Kasumi-1 (cell line): ENCODE measurements at places on chromosomes 2 and 18.
A peak's percentile ranks its signal among the peaks of the same experiment; 100 is the strongest.

DNA sequence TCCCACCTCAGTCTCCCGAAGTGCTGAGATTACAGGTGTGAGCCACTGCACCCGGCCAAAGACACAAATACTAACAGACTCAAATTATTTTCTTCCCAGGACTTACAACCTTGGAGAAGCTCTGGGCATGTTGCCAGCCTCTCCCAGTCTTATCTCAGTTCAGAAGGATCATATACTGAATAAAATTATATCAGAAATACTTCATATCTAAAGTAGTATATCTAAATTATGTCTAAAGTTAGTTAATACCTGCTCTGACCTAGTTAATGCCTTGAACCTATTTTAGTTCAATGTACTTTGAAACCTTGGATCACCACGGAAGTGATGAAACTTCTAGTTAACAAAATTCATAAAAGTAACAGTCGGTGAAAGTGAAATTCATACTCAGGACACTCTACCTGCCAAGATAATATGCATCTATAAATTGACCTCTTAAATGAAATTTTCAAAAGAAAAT lies 34.4 kb upstream of the CYBRD1 start:
- DNase-seq: no peak

DNA sequence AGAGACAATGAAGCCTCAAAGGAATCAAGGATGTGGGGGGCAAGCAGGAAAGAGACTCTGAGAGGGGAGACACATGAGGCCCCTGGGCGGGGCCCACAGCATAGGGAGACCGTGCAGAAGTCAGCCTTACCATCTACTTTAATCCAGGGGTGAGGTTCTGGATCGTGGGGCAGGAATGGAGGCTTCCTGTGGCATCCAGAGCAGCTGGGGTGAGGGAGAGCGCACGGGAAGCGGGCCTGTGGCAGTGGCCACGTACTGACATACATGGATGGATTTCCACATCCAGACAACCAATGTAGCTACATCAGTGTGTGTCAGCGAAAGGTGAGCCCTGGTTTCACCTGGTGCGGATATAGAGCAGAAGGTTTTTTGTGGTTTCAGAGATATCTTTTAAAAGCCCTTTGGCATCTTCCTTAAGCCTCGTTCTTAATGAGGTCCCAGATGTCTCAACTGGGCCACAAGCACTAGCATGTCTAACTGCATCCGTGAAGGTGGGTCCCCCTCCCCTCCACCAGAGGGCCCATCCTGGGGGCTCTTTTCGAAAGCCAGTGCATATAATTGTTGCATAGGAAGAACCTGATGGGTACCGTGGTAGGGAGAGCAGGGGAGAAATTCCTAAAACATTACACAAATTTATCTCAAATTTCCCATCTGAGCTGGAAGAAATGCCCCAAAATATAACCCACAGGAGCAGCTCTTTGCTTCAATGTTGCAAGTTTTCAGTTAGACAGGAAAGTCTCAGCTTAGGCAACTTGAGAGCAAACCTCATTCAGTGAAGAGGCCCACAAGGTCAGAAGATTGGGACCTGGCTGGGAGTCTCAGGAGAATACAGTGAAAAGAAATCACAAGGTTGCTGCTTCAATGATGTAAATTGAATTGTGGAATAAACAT lies 90.9 kb downstream of the SP3 start:
- no peak for DNase-seq

- DNase-seq: no peak
These were observed 274.7 kb downstream of the ZNF521 start for GRCh38 chr18:25077038-25077943.

DNA sequence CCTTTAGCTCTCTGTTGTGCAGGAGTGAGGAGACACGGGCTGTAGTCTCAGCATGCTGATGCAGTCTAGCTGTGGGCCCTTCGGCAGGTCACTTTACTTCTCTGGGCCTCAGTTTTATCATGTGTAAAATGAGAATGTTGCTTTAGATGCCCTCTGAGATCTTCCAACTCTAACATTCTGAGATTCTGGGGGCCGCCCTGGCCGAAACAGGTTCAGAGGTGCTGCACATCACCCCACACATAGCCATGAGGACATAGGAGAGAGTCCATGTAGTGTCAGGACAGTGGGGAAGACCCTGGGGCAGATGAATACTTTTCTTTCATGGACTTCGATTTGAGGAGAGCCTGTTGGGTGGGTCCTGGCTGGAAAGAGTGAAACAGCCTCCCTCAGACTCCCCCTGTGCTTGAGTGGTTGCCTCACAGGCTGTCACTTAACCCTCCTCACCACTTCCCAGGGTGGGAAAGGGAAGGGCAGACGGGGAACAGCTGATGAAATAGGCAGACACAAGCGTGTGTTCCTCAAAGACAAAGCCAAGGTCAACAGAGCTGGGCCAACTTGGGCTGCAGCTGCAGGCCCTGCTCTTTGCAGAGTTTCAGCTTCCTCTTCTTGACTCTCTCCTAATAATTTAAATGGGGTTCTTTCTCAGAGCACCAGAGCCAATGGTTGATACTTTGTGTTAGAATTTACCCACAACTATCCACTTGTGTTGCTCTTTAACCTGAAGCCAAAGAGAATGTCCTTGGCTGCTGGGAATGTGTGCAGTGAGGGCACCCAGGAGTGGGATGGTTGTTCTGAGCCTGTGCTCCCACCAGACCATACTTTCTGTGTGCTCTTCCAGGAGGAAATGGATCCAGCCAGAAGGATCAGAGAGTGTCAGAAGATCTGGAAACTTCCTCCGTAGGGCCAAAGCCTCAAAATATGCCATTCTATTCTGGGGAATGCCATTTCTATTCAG lies 14.7 kb upstream of the MRPL33 start:
- peak; percentile 76 for DNase-seq

- DNase-seq: no peak
These were observed 72.9 kb downstream of the PKP4 start for GRCh38 chr2:158529379-158530259.

- DNase-seq: no peak
These were observed 59.3 kb upstream of the OTOF start for GRCh38 chr2:26537069-26537825.

DNA sequence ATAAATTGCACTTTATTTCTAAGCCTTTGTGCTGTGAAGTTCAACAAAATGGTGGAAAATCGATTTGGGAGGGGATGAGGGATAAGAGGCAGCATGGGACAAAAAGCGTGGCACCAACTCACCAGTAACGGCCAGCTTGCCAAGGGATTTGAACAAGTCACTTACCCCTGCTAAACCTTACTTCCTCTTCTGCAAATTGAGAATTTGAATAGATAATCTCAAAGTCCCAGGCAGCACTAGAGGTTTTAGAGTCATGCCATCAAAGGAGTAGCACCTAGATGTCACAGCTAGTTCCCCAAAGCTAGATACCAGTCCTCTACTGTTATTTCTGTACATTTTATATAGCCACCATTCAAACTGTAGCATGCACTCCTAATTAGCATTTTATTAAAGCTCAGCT lies 83.7 kb upstream of the VRK2 start:
- DNase-seq: peak; percentile 23

- no peak for DNase-seq
These were observed 556.7 kb upstream of the ACVR2A start for GRCh38 chr2:147288131-147288530.

DNA sequence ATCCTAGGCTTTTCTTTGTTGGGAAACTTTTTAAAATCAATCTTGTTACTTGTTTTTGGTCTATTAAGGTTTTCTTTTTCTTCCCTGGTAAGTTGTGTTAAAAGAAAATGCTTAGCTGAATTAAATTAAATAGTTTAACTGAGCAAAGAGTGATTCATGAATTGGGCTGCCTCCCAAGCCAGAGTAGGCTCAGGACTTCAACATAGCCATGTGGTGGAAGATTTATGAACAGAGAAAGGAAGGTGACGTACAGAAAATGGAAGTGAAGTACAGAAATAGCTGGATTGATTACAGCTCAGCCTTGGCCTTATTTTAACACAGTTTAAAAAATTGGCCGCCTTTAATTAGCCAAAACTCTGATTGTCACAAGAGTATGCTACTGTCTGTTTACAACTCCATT lies 27.9 kb upstream of the GALNT5 start:
- no peak for DNase-seq

- no peak for DNase-seq
These were observed 70.9 kb downstream of the ODC1 start for GRCh38 chr2:10377052-10377746.

DNA sequence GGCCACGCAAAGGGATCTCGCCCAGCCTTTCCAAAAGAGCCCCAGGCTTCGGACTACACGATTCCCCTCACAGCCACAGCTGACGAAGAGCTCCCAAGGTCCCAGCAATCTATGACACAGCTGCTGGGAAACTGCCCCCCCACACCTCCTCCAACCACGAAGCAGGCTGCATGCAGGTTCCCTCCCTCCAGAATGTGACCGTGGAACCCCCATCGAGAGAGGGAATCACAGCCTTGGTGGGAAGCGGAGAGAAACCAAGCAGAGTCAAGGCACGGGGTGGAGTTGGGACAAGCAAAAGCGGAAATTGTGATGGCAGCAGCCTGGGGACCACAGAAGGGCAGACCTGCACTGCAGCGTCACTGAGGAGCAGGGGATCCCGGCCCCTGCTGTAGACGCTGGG lies 50.3 kb downstream of the KCNF1 start:
- DNase-seq: no peak

- DNase-seq: no peak
These were observed 488.7 kb downstream of the THSD7B start for GRCh38 chr2:137254052-137254451.

- no peak for DNase-seq
These were observed 337.1 kb upstream of the MMADHC start for GRCh38 chr2:149924549-149925213.

GRCh38 chr2:171253900-171254650 lies 93.4 kb upstream of the TLK1 start:
- peak; percentile 34 for DNase-seq

DNA sequence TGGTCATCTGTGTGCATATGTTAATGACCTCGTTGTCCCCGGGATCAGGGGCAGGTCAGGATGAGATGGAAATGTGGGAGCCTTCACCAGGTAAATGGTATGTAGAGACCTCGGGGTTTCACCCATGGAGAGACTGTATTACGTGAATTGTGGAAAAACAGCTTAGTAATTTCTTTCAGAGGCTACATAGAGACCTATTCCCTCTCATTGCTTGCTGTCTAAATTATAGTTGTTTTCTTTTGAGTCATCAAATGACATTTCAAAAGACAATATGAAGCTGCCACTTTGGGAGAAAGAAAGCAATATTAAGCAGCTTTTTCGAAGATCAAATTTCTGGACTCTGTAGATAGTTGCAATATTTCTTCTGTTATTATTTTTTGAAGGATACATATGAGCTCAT lies 20.4 kb downstream of the ADAM23 start:
- DNase-seq: no peak

DNA sequence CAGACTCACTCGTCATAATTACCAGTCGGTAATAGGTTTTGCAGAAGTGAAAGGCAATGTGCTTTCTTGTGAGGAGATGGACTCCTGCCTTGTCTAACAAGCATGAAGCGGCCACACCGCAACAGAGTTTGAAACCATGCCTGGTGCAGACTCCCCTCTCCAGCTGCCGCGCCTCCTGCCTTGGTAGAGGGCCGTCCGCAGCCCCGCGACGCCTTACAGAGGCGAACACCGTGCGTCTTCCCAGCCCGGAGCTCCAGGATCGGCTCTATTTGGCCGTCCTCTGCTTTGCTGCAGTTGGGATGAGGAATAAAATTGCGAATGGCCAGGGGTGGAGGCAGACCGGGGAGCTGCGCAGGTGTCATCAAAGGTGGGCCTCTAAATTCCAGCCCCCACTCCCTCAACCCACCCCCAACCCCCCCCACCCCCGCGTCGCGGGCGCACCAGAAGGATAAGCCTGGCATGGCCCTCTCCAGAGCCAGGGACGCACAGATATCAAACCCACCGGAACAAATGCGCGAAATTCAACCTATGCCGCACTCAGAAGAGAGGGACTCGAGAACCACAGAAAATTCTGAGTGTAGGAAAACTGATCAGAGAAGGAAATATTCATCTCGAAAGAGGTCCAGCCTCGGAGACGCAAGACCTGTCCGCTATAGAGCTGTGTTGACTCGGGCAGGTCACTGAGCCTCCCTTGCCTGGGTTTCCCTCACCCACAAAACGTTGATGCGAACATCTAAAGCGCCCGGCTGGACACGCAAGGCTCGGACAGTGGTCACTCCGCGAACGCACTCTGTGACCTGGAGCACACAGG lies 1.1 kb downstream of the TRABD2A start:
- no peak for DNase-seq

- DNase-seq: no peak
These were observed 252.4 kb downstream of the EIPR1 start for GRCh38 chr2:3125001-3125760.

- DNase-seq: no peak
These were observed 124.0 kb downstream of the MAIP1 start for GRCh38 chr2:200079356-200079755.

GRCh38 chr18:24488824-24489493 lies 28.5 kb downstream of the HRH4 start:
- peak; percentile 82 for DNase-seq

GRCh38 chr2:110881908-110882307 lies 149.5 kb downstream of the ACOXL start:
- no peak for DNase-seq

DNA sequence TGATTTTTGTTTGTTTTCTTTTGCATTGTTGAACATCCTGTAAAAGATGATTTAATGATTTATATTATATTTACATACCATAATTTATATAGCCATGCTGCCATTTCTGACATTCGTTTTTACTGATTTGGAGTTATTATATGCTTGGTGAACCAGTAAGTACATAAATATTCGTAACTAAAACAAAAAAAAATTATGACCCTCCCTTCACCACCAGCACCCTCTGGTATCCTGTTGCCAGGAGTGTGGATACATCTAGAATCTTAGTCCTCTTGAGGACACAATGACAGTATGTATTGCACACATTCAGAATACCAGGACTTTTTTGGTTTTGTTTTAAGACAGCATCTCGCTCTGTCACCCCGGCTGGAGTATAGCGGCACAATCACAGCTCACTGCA lies 43.9 kb upstream of the B3GNT7 start:
- DNase-seq: no peak

DNA sequence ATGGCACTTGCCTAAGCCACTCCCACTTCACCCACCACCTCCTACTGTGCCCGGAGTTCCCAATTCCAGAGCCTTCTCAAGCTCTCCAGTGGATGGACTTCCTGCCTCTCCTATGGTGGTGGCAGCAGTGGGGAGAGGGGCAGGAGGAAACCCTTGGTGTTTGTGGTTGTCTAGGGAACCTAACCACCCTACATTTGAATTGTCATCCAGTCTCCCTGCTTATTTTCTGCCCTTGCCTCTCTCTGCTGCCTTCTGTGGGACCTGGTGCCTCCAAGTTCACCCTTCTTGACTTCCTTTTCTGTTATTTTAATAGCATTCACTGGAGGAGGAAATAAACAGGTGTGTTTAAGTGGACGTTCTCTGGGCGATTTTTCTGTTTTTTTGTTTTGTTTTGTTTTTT lies 50.0 kb upstream of the HPCAL1 start:
- peak; percentile 26 for DNase-seq

DNA sequence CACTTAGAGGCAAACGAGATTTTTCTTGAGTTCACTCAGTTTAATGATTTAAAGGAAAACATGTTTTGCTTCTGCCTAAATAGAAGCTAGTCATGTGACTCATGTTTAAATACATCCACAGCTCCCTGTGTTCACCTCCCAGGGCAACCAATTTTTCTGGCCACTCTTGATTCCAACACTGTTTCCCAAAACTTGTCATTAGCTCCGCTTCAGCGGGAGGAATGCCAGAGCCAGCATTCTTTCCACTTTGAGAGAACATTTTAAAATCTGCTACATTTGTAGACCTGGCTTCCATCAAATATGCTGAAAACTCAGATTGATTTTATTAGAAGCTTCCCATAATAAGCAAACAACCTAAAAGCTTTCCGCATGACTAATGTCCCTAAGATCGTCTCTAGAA lies 2.8 kb upstream of the CYS1 start:
- DNase-seq: no peak

GRCh38 chr2:16728351-16729136 lies 62.9 kb upstream of the CYRIA start:
- no peak for DNase-seq
